ENCODE measurements at places on chromosomes 2 and 18.

DNA sequence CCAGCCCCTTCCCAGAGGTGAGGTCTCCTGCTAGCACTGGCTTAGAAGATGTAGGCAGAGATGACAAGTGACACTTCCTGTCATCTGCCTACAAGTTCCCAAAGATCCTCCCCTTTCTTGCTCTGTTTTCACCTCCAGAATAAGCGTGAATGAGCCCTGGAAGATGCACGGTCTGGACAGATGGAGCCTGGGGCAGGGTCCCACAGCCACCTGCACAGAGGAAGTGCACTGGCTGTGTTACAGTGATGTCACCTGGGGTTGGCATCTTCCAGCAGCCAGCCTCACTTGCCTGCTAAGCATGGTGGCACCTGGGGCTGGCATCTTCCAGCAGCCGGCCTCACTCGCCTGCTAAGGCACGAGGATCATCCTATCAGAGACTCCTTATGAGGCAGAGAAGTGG is 32.3 kb downstream of the TMEM18 start:
- DNase-seq = no peak

- peak; percentile 57 for DNase-seq
Observed at GRCh38 chr2:72745679-72746368, 80.0 kb downstream of the EXOC6B start.

DNA sequence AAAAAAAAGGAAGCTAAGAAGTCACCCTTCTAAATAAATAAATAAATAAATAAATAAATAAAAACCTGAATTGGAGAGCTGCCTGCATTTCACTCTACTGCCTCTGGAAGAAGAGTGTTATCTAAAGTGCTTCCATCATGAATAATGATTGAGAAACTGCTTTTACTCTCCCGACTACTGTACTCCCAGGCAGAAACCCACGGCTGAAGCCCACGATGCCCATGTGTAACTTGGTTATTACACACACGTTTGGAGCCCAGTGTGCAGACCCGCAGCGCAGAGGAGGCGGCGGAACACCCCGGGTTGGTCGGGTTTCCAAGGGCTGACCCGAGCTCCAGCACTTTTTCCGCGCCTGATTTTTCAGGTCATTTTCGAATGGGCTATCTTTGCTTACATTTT is 697 bp upstream of the SPATS2L start:
- no peak for DNase-seq

DNA sequence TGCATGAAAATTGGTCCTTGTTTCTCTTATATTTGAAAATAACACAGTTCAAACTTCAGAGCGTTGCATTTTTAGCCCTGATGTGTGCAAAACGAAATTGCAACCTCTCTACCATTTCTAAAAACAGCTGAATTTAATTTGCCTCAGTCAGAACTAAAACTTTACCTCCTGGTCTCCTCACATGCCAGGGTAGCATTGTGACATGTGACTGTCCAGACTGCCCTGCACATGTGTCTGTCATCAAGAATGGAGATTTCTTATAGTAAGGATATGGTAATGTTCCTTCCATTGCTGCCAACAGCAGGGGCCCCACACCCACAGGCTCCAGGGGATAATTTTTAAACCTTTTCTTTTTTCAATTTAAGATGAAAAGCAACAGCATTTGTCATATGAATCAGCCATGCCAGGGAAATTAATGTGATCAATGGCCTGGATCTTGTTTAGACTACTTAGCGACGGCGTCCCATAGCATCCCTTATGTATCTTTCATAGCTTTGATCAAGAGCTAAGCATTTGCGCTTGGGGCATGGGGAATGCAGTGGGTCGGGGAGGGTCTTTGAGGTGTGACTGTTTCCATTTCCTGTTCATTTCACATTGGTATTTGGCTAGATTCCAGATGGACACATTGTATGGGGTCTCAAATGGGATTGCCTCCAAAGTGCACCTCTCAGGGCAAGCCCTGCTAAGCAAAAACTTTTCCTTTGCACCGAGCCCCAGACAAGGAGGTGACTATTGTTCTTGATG is 92.4 kb upstream of the RASGRP3 start:
- no peak for DNase-seq

- no peak for DNase-seq
Observed at GRCh38 chr2:205850132-205850531, 167.8 kb downstream of the NRP2 start.
